ENCODE measurements at places on chromosomes 1 and 21.

- no peak for DNase-seq
Observed at GRCh38 chr21:28704746-28705145, 287.9 kb downstream of the LTN1 start.

DNA sequence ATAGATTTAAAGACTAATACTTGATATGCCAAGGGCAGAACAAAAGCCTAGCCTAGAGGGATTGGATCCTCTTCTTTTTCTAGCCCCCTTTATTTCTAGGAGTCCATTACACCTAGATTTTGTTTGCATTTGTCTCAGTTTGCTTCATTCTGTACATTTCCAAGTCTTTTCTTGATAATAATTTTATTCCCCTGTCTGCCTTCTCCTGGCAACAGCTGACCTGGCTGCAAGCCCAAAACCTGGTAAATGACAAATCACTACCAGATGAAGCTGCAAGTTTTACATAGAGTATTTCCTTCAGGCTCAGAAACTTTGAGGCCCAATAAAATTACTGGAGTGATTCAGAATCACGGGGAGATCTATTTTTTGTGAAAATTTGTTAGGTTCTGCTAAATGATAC, 36.5 kb upstream of the LHX8 start:
- DNase-seq = no peak

- no peak for DNase-seq
Observed at GRCh38 chr1:18556364-18556763, 74.3 kb upstream of the PAX7 start.

DNA sequence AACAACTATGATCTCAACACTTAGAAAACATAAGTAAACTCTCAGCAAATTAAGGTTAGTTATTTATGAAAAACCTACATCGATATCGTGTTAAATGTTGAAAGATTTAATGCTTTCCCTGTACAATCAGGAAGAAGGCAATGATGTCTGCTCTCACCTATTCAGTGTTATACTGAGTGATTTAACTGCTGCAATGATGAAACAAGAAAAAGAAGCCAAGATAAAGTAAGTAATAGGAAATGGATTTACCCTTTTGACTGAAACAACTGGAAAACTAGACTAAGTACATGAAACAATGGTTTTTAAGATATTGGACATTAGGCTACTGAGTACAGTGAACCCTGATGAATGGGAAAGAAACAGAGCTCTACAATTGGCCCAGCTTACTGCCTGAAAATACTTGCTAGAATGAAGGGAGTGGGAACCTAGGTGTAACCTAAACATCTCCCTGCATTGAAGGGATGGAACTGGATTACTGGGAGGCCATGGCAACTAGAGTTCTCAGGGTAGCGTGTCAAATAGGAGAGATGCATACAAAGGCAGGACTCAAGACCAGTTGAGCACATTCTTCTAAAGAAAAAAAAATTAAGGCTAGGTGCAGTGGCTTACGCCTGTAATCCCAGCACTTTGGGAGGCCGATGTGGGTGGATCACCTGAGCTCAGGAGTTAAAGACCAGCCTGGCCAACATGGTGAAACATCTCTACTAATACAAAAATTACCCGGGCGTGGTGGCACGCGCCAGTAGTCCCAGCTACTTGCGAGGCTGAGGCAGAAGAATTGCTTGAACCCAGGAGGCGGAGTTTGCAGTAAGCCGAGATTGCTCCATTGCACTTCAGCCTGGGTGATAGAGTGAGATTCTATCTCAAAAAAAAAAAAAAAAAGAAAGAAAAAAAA, 37.3 kb downstream of the SNRPE start:
- DNase-seq = no peak

- no peak for DNase-seq
Observed at GRCh38 chr1:217188280-217189237, 442.3 kb downstream of the GPATCH2 start.

DNA sequence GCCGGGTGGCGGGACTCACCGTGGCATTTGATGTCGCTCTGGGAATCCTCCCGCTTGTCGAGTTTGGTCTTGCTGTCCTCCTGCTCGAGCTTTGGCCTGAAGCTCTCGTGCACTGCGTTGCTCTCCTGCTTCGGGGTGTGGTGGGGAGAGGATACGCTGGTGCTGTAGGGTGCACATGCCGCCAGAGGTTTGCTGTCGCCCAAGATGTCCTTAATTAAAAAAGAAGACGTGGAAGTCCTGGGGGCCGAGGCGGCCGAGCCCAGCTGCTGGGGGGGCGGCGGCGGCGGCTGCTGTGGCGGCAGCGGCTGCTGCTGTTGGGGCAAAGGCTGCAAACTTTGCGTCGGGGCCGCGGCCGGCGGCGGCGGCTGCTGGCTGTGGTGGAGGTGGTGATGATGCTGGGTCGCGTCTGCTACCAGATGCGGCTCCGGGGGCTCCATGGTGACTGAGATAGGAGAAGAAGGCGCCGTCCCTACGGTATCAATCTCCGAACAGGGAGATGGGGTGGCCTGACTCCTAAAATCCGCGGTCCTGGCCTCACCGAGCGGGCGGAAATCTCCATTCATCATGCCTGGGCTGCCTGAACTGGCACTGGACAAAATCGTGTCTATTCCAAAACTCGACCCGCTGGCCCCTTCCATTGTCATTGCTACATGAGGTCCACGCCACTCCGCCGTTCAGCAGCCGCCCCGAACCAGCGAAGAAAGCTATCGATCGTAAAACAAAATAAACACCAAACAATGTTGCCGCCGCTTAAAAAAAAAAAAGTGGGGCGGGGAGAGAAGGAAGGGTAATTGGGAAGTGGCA, at the start of gene BARHL2:
Gene BARHL2 (minus strand): TSS at position 751 of the 804 bp plus-strand sequence. CDS start 107 bp downstream, at position 644.
- no peak for DNase-seq

GRCh38 chr1:100988121-100988520, 37.5 kb downstream of the DPH5 start:
- no peak for DNase-seq

- no peak for DNase-seq
Observed at GRCh38 chr1:12167493-12168429, 970 bp downstream of the TNFRSF1B start.

GRCh38 chr1:241090798-241091197, 266.2 kb downstream of the RGS7 start:
- DNase-seq = no peak

- no peak for DNase-seq
Observed at GRCh38 chr1:18786149-18786548, 73.3 kb downstream of the TAS1R2 start.

GRCh38 chr21:44935533-44935927, 4.3 kb upstream of the SLX9 start:
- DNase-seq = no peak

- no peak for DNase-seq
Observed at GRCh38 chr1:184388319-184388889, 1.6 kb downstream of the C1orf21 start.

Data from activated CD4-positive, CD25-positive, alpha-beta regulatory T cell treated with anti-CD3 and anti-CD28 coated beads, Interleukin-2, amount 50 U/mL, for 16 hours (primary cell).